ENCODE measurements at places on chromosomes 13 and 19. TPM values are rescaled to one million over a fixed set of nuclear protein-coding genes. Genes with fewer than 3 reads are reported as not detected.

ZNF93 gene
- 4.1 TPM for total RNA-seq

CXCL17 gene
- total RNA-seq: not detected

RAB3A gene
- 7.9 TPM for total RNA-seq

GRCh38 chr13:22700246-22700887 lies 480.4 kb upstream of the SGCG start:
- H3K4me1 ChIP-seq: no peaks in the 10 kb centered on the region
- DNase-seq: no peak
- H3K36me3 ChIP-seq: 0 out of 2 replicates have a peak, but pooled peaks cover 5% of the 10 kb centered on the region
- no peak overlapping the region for H3K27ac ChIP-seq

DNA sequence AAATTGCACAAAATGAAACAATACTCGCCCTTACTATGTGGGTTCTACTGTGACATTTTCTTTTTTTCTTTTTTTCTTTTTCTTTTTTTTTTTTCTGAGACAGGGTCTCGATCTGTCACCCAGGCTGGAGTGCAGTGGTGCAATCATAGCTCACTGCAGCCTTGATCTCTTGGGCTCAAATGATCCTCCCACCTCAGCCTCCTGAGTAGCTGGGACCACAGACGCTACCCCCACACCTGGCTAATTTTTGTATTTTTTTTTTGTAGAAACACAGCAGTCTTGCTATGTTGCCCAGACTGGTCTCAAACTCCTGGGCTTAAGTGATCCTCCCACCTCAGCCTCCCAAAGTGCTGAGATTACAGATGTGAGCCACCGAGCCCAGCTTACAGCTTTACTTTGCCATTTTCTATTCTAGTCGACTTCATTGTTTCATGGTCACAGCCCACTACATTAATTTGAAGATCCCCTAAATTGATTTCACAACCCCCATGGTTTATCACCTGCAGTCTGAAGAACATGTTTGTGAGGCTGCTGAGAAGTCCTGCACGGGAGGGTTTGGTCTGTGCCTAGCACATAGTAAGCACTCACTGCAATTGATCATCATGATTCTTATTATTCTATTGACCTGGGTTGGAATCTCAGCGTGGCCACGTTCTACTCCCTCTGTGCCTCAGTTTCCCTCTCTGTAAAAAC lies 3.8 kb downstream of the BCL3 start:
- H3K4me3 ChIP-seq: peak overlapping the region; percentile 19
- no peak for DNase-seq
- H3K27ac ChIP-seq: 0 out of 2 replicates have a peak overlapping the region, but pooled peaks have one; percentile 31
- peaks cover 3% of the 10 kb centered on the region for H3K27me3 ChIP-seq
- peaks cover 19% of the 10 kb centered on the region for H3K36me3 ChIP-seq

JAK3 gene
- 1.00 TPM for total RNA-seq

GRCh38 chr19:3324405-3324856 lies 42.0 kb upstream of the NFIC start:
- H3K4me1 ChIP-seq: peaks cover 7% of the 10 kb centered on the region
- no peak overlapping the region for H3K27ac ChIP-seq
- no peak overlapping the region for H3K4me3 ChIP-seq
- H3K36me3 ChIP-seq: no peaks in the 10 kb centered on the region

YJEFN3 gene
- total RNA-seq: 1.9 TPM

SPIB gene
- total RNA-seq: not detected

- H3K4me3 ChIP-seq: peak overlapping the region; percentile 96
- H3K27ac ChIP-seq: peak overlapping the region; percentile 55
- peaks cover 68% of the 10 kb centered on the region for H3K4me1 ChIP-seq
- H3K36me3 ChIP-seq: peaks cover 36% of the 10 kb centered on the region
- no peak for DNase-seq
- peaks cover 7% of the 10 kb centered on the region for H3K27me3 ChIP-seq
Measured at GRCh38 chr19:55676889-55677505, 2.0 kb downstream of the EPN1 start.

LRRC63 gene
- not detected for total RNA-seq

GRCh38 chr13:108322206-108322824 lies 52.8 kb downstream of the TNFSF13B start:
- H3K4me1 ChIP-seq: no peaks in the 10 kb centered on the region
- peak; percentile 49 for DNase-seq
- H3K36me3 ChIP-seq: no peaks in the 10 kb centered on the region
- peaks cover 3% of the 10 kb centered on the region for H3K27me3 ChIP-seq
- no peak overlapping the region for H3K27ac ChIP-seq

NLRP7 gene
- not detected for total RNA-seq

GRCh38 chr13:89726690-89727435 lies 1620.6 kb upstream of the MIR17HG start:
- peaks cover 4% of the 10 kb centered on the region for H3K27me3 ChIP-seq
- H3K36me3 ChIP-seq: no peaks in the 10 kb centered on the region
- no peak overlapping the region for H3K27ac ChIP-seq
- no peak overlapping the region for H3K4me3 ChIP-seq
- no peaks in the 10 kb centered on the region for H3K4me1 ChIP-seq

PDE4A gene
- 10.3 TPM for total RNA-seq

PGLYRP2 gene
- total RNA-seq: not detected

CYP4F12 gene
- total RNA-seq: not detected

RPS15 gene
- 1,333 TPM for total RNA-seq

CACTIN gene
- 21.5 TPM for total RNA-seq

ZNF284 gene
- total RNA-seq: 1.9 TPM
